ENCODE measurements at places on chromosomes 7 and 10. TPM values are rescaled to one million over a fixed set of nuclear protein-coding genes. Genes with fewer than 3 reads are reported as not detected.

NODAL gene
- total RNA-seq: not detected

TAS2R4 gene
- 4.3 TPM for total RNA-seq

RELN gene
- total RNA-seq: under 0.01 TPM

DYDC2 gene
- total RNA-seq: not detected

POLR2J2 gene
- total RNA-seq: 2.8 TPM

MSMB gene
- total RNA-seq: not detected

NRG3 gene
- total RNA-seq: 0.22 TPM

ABCC2 gene
- 3.9 TPM for total RNA-seq

ADAM22 gene
- total RNA-seq: under 0.01 TPM

COL13A1 gene
- not detected for total RNA-seq

PTPRE gene
- total RNA-seq: 3.5 TPM

HOXA10 gene
- total RNA-seq: not detected

ZCCHC24 gene
- total RNA-seq: 2.0 TPM

KCND2 gene
- total RNA-seq: not detected

CTTNBP2 gene
- total RNA-seq: 0.43 TPM

ELFN1 gene
- total RNA-seq: under 0.01 TPM

UCN3 gene
- not detected for total RNA-seq

CALHM3 gene
- 0.39 TPM for total RNA-seq

POLR2J gene
- 25.5 TPM for total RNA-seq

NEUROD6 gene
- total RNA-seq: not detected

FKBP6 gene
- not detected for total RNA-seq

PDE6C gene
- not detected for total RNA-seq

NPS gene
- not detected for total RNA-seq

ACTR3C gene
- 13.7 TPM for total RNA-seq

PHYH gene
- 8.2 TPM for total RNA-seq

ACSL5 gene
- total RNA-seq: 2.6 TPM

PVRIG gene
- not detected for total RNA-seq

CARD11 gene
- total RNA-seq: 3.7 TPM
